ENCODE measurements at places on chromosomes 2 and 18.

GRCh38 chr2:129071531-129071930 is 752.9 kb upstream of the HS6ST1 start:
- DNase-seq, result no peak

GRCh38 chr2:230777721-230778120 is 65.1 kb downstream of the CAB39 start:
- no peak for DNase-seq

- no peak for DNase-seq
These were observed 36.3 kb downstream of the EVA1A start for GRCh38 chr2:75524276-75524911.

GRCh38 chr2:9430316-9431293 is 7.2 kb downstream of the CPSF3 start:
- peak; percentile 21 for DNase-seq

- DNase-seq, result peak; percentile 46
These were observed 71.3 kb upstream of the TCF7L1 start for GRCh38 chr2:85061896-85062295.

- no peak for DNase-seq
These were observed 93.9 kb downstream of the SCN3A start for GRCh38 chr2:165109915-165110314.

DNA sequence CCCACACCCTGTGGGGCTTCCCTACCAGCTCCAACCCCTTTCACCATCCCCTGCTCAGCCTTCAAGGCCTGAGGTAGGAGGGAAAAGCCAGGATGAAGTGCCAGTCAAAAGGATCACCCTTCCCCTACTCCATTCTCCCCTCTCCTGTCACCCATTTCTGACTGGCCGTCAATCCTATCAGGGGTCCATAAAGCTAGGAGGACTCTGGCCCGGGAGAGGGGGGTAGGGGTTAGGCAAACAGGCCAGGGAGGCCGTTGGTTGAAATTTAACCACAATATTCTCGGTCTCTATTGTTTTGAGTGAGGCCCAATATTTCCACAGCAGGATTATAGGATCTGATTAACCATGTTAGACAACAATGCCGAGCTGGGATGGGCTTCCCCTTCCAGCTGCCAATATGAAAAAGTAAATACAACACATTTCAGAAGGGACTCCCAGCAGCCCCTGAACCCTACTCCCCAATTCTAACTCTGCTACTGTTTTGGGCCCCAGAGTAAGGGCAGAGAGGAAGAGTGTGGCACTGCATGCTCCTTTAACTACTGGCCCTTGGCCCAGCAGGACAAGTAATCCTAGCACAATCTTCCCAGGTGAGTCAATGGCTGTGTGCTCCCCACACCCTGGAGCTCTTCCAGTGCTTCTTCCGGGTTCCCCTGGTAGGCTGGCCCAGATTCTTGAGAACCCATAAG is 10.6 kb upstream of the IHH start:
- peak; percentile 33 for DNase-seq

DNA sequence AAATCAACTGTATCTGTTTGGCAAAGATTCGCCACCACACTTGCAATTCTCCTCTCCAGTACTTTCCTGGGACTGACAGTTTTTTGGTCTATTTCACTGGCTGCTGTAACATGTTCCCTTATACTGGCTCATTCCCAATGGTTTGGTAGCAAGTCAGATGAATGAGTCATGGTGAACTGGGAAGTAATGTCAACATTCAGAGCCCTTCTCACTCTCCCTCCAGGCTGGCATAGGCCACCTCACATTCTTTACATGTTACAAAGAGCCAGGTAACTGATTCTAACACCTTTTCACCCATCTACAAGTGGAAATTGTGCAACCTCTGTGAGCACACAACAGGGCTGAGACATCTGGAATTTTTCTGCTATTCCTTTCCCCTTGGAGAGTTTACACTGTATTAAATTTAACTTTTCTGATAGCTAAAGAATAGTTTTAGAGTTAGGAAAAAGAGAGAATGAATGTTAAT is 111.3 kb upstream of the TLK1 start:
- peak; percentile 94 for DNase-seq

- no peak for DNase-seq
These were observed 727.6 kb upstream of the SOX11 start for GRCh38 chr2:4964579-4964978.

GRCh38 chr2:176467595-176467994 is 198.4 kb downstream of the MTX2 start:
- no peak for DNase-seq

GRCh38 chr2:134181219-134181618 is 72.7 kb upstream of the MGAT5 start:
- DNase-seq, result no peak

GRCh38 chr2:25572638-25573037 is 100.7 kb downstream of the DTNB start:
- DNase-seq, result peak; percentile 71

DNA sequence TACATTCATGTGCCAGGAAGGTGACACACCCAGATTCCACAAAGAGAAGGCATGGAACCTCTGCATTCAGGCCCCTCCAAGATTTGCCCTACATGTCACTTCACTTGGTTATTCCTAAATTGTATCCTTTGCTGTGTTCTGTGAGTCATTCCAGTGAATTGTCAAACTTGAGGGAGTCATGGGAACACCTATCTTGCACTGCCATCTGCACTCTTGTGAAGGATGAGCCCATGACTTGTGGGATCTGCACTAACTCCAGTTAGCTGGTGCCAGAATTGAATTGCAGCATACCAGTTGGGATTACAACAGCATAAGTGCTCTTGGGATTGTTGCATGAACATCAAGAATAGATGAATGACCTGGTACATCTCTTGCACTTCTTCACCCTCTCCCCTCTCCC is 1288.0 kb upstream of the ZEB2 start:
- peak; percentile 10 for DNase-seq

GRCh38 chr2:104028061-104028460 is 825.9 kb upstream of the POU3F3 start:
- no peak for DNase-seq

DNA sequence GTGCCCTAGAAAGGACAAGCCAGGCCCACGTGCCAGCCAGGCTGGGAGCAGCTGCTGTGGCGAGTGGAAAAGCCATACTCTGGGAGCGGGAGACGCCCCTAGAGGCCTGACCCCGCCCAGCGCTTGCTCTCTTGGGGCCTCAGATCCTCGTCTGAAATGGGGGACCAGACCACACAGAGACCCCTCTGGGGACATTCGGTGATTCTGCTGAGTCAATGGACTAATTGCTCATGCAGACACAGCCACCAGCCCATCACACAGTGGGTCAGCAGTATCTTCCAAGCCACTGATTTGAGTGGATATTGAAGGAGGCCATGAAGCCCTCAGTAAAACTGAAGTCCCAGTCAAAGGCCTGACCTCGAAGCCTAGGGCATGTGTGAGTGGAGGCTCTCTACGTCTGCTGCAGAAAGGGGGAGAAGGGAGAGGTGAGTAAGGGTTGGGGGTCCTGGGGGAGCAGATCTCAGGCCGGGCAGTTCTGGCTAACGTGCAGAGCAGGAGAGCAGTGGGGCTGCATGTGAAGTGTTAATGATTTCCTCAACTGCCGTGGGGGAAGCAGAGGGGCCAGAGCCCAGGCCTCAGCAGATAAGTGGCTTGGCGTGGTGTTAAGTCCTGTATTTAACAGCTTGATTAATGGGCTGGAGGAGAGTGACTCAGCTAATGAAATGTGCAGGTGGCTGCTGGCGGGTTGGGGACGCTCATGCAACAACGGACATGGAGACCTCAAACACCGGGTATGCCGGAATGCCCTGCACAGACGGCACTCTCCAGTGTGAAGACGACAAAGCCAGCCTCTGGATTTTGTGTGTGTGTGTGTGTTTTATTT is 104.4 kb upstream of the TWIST2 start:
- no peak for DNase-seq

DNA sequence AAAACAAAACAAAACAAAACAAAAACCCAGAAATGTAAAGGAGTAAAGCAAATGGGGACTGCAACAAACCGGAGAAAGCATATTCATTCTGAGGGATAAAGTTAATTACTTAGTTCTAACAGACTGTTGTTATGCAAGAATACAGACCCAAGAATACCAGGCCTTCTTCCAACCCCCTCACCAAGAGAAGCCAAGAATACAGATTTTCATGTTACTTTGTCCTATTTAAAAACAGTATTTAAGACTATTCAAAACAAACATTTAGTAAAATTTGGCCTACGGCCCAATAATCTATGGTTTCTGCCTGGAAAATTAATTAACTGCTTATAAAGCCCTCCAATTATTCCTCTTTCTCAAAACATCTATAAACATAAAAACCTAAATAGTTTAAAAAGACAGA is 91.4 kb downstream of the USP34 start:
- no peak for DNase-seq

GRCh38 chr2:70743677-70744076 is 24.3 kb downstream of the ADD2 start:
- no peak for DNase-seq

DNA sequence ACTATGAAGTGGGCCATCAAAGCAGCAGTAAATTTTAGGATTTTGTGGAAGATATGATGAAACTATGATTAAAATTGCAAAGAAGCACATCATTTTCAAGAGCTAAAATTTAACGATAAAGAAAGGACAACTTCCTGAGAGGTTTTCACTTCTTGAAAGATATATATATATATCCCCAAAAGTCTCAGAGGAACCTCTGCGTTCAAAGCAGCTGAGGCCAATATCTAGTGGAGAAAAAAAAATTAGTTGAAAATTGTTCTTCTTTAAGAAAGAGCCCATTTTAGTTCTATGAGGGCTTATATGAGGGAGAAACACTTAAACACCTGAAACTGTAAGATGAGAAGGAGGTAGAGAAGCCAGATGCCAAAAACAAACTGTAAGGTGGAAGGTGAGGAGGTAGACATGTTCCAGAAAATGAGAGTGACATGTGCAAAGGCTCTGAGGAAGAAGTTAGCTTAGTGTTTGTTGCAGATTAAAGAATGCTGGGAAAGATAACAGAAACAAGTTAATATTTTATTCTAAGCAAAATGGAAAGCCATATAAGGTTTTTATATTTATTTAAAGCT is 72.9 kb upstream of the VRK2 start:
- DNase-seq, result no peak

- DNase-seq, result peak; percentile 60
These were observed 17.3 kb downstream of the EN1 start for GRCh38 chr2:118830118-118830517.

DNA sequence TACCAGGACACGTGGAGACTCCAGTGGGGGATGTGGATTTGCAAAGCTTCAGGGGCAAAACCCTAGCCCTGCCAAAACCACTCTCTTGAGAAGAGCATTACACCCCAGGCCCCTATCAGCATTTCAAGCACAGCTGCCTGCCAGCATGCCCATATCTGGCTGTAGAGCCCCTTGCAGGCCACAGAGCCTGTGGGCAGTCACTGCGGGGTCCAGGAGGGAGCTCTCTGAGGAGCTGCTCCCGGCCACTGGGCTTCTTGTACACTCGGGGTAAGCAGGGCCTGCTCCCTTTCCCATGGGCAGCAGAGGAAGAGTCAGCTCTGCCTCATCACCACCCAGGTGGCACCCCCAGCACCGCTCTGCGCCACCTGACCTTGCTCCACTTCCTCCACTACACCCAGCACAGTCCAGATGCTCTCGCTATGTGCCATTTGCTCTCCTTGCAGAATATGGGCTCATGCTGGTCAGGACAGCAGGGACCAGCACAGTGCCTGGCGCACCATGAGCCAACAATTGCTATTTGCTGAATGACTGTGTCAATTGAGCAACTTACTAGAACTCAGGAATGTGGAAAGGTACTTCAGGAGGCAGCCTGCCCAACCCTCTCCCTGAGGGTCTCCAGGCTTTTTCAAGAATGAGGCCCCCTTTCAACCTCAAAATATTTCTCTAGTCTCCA is 7.4 kb downstream of the CHST10 start:
- DNase-seq, result no peak

GRCh38 chr18:56333839-56334238 is 304.6 kb downstream of the TXNL1 start:
- DNase-seq, result no peak

GRCh38 chr2:36367895-36368353 is 12.3 kb downstream of the CRIM1 start:
- peak; percentile 43 for DNase-seq

- no peak for DNase-seq
These were observed 24.4 kb downstream of the LBH start for GRCh38 chr2:30255466-30256408.

GRCh38 chr2:43399515-43400264 is 173.3 kb upstream of the ZFP36L2 start:
- DNase-seq, result peak; percentile 85

GRCh38 chr2:33383855-33384598 is 92.4 kb upstream of the RASGRP3 start:
- no peak for DNase-seq

GRCh38 chr2:139828011-139828410 is 1047.8 kb upstream of the NXPH2 start:
- no peak for DNase-seq

DNA sequence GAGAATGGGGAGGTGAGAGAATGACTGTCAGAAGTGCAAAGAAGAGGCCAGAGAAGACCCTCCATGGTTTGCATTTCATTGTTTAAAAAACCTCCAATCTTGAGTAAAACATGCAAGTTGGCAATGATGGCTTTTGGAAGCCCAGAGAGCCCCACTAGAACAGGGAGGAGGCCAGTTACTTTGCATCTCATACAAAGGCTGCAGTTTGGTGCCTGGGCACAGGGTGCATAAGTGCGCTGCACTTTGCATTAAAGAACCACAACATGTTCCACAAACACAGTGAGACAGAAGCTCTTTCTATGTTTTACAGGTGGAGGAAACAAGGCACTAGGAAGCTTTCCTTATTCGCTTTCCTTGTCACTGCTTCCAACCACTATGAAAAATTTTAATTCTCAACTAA is 25.4 kb downstream of the PSTPIP2 start:
- no peak for DNase-seq

DNA sequence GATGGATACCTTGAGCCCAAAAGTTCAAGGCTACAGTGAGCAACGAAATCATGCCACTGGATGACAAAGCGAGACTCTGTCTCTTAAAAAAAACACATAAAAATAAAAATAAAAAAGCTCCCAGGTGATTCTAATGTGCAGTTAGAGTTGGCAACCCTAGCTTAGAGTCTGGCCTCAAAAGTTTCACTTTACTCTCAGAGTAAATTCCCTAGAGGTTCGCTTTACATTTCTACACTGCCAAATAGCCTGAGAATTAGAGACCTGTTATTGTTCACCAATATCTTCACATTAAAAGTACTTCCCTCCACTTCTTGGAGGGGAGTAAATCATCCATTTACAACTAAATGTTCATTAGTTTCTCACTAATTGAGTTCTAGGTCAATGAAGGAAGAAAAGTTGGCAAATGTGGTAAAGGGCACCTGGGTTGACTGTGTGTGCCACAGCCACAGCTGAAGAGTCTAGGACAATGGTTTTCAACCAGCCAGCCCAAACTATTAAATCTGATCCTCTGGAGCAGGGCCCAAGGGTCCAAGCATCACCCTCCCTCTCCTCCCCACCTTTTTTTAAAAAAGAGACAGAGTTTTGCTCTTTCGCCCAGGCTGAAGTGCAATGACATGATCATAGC is 15.2 kb upstream of the TMEM37 start:
- DNase-seq, result no peak

GRCh38 chr2:63189026-63189425 is 138.4 kb downstream of the OTX1 start:
- peak; percentile 47 for DNase-seq

DNA sequence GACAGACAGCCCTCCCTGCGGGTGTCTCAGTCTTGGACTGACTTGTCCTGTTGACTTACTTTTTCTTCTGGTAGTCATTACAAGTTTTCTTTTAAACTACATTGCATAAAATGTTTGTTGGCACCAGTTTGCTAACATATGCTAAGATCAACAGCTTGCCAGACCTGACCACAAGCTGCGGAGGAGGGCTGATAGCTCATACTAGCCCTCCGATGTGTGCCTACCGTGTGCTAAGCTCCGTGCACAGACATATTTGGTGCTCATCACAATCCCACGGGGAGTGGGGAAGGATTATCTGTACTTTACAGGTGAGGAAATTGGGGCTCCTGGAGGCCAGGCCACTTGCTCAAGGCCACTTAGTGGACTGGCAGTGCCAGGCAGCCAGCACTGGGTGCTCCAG is 72.8 kb upstream of the YPEL5 start:
- DNase-seq, result peak; percentile 55

Data from AG10803 (cell line).